CD4-positive, alpha-beta T cell treated with Interleukin-6 for 4 hours (primary cell): ENCODE measurements at places on chromosomes 4 and X.

DNA sequence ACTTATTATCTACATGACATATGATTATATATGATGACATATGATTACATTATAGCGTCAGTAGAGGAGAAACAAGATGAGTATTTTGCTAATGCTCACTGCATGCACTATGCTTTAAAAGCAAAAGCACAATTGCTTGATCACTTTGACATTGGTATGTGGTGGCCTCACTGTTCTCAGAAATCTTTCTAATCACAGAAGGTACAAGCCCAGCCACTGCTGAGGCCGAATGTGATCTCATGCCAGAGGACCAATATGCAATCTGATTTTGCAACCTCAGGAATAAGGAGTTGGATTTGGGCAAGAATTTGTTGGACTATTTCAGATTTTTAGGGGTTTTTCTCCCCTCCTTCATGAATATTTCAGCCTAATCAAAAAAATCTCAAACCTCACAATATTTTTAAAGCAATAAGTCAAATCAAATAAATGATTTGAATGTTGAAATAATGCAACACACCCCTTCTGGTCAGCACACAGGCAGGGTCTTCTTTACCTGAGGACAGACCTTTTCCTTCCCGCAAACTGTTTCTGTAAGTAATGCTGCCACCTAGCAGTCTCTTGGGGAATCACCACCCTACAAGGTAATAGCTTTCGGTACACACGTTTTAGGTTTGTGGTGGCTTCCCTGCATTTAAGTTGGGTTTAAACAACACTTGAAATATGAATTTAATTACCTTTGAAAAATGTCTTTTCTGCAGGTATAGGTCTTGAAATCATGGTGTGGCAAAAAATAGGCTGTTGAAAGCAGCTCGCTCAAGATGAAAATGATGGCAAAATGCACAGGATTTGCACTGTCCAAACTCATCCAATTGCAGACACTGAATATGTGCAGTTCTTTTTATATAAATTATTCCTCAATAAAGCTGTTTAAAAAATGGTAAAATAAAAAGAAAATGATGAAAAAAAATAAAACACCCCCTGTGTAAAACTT is 4.8 kb upstream of the CXCL13 start:
- DNase-seq, result peak; percentile 14

GRCh38 chr4:78308517-78308916 is 243.1 kb upstream of the ANXA3 start:
- no peak for DNase-seq

GRCh38 chr4:81621490-81621889 is 149.8 kb upstream of the RASGEF1B start:
- DNase-seq, result no peak

DNA sequence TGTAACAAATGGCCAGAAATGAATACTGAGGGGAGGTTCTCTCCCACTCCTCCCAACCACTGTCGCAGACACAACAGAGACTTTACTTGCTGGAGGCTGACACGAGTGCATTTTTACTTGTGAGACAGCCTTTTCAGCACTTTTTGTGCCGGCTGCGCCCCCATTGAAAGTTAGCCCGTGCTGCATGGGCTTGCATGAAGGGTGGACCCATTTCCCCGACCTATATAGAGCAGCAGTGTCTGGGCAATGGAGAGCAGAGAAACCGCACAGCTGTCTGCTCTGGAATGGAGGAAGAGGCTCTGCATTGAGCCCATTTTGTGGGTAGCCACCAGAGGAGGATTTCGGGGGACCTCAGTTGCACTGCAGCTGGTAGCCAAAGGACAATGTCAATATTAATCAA is 208.8 kb downstream of the UGT8 start:
- no peak for DNase-seq

GRCh38 chr4:123361195-123361861 is 35.3 kb upstream of the SPRY1 start:
- DNase-seq, result no peak

DNA sequence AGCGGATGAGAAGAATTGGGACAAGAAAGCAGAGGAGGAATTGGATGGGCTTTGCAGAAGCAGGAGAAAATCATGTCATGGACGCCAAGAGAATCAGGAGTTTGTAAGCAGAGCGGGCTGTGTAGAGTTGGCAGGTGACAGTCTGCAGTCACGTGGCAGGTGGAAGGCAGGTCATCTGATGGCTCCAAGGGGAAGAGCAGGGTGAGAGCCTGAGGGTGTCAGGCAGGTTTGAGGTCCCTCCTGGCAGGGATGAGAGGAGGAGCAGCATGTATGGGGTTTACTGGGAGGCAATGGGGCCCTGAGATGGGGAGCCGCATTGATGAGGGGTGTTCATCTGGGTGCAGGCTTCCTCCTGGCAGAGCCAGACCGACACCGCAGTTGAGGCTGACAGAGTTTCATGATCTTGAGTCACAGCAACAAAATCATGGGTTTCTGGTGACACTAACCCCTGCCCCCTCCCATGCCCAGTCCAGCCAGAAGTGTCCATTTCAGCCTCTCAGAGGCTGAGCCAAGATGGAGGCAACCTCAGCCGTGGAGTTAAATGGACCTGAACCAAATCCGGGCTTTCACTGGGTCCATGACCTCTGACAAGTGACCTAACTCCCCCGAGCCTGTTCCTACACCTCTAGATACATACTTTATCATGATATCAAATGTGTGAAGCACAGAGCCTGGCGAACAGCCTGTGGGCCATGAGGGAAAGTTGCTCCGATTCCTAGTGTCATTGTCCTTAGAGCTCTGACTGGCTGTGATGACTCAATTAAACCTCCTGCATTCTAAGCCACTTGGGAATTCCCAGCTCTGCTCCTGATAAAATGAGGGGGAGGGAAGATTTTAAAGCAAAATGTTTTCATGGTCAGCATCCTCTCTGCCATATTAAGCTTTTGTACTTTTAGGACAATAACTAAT is 36.1 kb downstream of the EVC start:
- DNase-seq, result no peak

DNA sequence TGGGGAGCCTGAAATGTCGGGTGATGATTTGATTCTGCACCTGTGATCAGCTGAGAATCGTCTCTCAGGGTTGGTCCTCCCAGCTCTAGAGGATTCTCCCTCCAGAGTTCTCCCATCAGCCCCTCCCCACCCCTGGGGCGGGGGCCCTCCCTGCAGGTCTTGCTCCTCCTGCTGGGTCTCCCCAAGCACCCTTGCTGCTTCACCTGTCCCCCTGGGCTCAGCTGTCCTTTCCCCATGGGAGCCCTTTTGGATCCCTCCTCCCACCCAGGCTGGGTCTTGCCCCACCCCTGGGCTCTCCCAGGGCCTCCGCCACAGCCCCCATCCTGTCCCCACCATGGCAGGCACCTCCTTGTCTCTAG is 22.2 kb downstream of the PSAPL1 start:
- DNase-seq, result no peak

DNA sequence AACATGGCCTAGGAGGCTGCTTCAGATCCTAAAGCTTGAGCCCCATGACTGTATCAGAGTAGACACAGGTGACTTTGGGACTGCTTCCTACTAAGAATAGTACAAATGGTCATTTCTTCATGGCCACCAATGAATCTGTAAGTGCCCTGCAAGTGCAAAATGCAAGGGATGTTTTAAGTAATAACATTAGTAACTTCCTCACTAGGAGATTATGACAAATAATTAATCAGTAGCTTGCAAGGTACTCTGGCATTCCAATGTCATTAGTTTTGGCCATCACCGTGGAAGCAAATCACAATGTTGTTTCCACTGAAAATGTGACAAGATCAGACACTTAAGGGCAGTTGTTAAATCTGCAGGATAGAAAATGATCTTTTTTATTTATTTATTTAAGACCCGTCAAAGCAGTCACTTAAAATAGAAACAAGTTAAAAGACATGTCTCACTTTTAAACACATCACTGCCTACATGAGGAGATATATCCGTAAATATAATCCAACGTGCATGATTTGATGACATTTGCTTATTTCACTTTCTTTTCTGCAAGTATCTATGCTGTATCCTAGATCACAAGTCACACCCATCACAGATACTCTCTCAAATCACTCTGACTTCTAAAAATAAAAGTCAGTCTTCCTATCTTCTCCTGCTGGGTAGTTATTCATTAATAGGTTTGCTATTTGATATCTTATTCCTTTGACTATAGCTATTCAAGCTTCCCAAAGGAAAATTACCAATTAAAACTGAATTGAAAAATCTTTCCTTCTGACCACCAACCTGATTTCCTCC is 400.6 kb downstream of the IL15 start:
- no peak for DNase-seq

- DNase-seq, result no peak
These were observed 103.5 kb downstream of the RPA4 start for GRCh38 chrX:96987228-96987627.

DNA sequence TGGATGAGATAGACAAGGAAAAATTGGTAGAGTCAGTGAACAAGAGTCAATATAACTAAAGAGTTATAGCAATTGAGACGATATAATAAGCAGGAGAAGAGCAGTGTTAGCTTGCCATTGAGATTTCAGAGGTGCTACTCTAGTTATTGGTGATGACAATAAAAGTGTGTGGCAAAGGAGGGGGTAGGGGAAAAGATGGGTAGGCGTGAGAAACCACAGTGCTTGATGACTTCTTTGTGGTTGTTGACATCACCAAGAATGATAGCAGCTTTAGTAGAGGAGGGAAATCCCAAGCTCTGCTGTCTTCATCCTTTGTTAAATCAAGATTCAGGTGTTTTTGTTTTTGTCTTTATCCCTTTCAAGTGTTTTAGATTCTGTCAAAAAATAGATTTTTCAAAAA is 179.9 kb upstream of the PPP3CA start:
- DNase-seq, result peak; percentile 30

DNA sequence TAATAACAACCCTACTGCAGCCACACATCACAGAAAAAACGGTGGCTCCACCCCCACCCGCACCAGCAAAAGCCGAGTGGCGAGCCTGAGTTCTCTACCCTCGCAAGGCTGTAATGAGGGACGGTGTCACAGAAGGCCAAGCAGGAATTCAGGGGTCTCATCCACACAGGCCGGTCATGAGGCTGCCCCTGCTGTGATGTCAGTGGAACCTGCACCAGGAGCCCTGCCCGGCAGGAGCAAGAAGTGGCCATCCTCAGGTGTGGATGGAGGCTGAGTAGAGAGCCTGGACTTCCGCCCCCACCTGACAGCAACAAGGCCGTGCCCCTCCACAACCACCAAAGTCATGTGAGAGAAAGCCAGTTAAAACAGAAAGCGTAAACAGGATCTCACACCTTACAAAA is 20.6 kb downstream of the LYAR start:
- peak; percentile 53 for DNase-seq

- DNase-seq, result peak; percentile 52
These were observed 26.3 kb downstream of the RTL5 start for GRCh38 chrX:72105436-72105835.

DNA sequence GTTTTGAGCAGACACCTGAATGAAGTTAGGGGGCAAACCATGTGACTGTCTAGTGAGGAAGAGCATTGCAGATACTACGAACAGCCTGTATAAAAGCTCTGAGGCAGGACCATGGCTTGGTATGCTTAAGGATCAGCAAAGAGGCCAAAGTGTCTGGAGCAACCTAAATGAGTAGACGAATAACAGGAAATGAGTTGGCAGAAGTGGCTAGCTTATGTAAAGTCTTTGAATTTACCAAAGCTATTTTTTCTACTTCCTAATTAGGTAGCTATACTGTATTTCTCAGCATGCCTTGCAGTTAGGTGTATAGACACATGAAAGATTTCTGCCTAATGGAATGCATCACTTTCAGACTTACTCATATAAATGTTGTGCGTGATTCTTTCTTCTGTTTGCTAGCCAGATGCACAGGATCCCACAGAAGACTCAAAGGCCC is 9.3 kb upstream of the GPRIN3 start:
- peak; percentile 65 for DNase-seq

DNA sequence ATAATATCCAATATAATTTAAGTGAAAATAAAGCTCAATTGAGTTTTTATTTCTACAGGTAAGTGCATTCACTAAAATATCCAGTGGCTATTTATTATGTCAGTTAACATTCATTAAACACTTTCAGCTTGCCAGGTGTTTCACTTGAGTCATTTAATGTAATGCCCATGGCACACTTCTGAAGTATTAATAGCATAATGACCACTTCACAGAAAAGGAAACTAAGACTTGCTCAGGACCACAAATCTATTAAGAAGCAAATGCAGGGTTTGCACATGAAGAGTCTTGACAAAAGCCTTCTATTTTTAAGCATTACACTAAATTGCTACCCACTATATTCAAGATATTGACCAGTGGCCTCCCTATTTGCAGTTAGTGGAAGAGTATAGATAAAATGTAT is 612.7 kb downstream of the KCTD8 start:
- DNase-seq, result no peak

GRCh38 chr4:104870495-104871233 is 276.0 kb upstream of the TET2 start:
- no peak for DNase-seq

- DNase-seq, result no peak
These were observed 80.8 kb downstream of the PALLD start for GRCh38 chr4:168577624-168578023.

- DNase-seq, result no peak
These were observed 83.2 kb upstream of the ARHGAP24 start for GRCh38 chr4:85391589-85392410.

DNA sequence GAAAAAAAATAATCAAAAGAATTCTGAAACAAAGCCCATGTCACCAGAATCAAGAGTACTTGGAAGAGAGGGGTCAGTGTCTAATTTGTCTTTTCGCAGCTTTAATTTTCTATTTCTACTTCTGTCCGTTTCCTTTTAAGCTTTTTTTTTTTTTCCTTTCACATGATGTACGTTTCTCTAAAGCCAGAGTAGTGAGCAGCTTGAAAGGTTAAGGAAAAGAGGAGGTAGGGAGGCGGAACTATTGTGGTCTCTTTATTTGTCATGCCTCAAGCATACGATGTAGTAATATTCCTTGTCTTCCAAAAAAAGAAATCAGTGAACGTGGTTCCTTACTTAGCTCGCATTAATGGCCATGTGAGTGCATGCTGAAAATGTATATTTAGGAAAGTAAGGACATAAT is 311.5 kb downstream of the TENM3 start:
- no peak for DNase-seq

GRCh38 chr4:2383760-2384159 is 34.7 kb downstream of the ZFYVE28 start:
- DNase-seq, result no peak

GRCh38 chrX:13646154-13646549 is 6.8 kb upstream of the TCEANC start:
- DNase-seq, result peak; percentile 48

DNA sequence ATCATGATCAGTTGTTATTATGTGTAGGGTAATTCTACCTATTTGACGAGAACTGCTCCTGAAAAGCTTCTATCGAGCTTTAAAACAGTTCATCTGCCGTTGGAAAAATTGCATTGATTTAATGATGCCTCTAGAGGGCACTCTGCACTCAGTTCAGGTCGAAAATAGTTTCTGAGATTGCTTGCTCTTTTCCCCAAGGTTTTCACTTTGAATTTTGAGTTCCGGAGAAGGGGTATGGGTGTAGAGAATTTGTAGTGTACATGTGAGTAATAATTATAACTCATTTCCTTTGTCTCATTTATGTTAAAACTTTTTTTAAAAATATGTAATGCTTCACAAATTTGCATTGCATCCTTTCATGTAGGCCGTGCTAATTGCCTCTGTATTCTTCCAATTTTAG is 28.4 kb upstream of the TNIP3 start:
- DNase-seq, result peak; percentile 33
